A549 treated with RU486 at 1 μM for 4 hours (cell line): ENCODE measurements at places on chromosomes 7 and 10. TPM values are rescaled to one million over a fixed set of nuclear protein-coding genes. Genes with fewer than 3 reads are reported as not detected.

Gene NDUFA5
- total RNA-seq = 32.4 to 57.7 TPM (median 36.1 TPM) in 5 replicates

Gene TIMM23B
- total RNA-seq = 13.9 to 23.3 TPM (median 18.1 TPM) in 5 replicates

Gene GPR22
- not detected in 5 replicates for total RNA-seq

Gene NPC1L1
- total RNA-seq = 0.05 to 0.14 TPM (median 0.06 TPM) in 5 replicates

Gene TNPO3
- 40.5 to 47.2 TPM (median 44.4 TPM) in 5 replicates for total RNA-seq

Gene NPSR1
- total RNA-seq = not detected in 5 replicates

Gene SLC16A9
- total RNA-seq = 0.05 to 0.09 TPM (median 0.08 TPM) in 4 of 5 replicates, not detected in the other

Gene TACR2
- total RNA-seq = 0.07 to 0.19 TPM (median 0.16 TPM) in 5 replicates

Gene CFAP46
- 1.1 to 1.8 TPM (median 1.3 TPM) in 5 replicates for total RNA-seq

Gene LRRC61
- 0.12 to 0.19 TPM (median 0.17 TPM) in 3 of 5 replicates, not detected in the others for total RNA-seq

Gene C10orf67
- 0.03 to 0.24 TPM (median 0.13 TPM) in 4 of 5 replicates, not detected in the other for total RNA-seq

Gene HSPB1
- total RNA-seq = 655 to 1,187 TPM (median 1,093 TPM) in 5 replicates

Gene ZNF438
- 1.5 to 2.1 TPM (median 1.7 TPM) in 5 replicates for total RNA-seq

Gene PRKCQ
- 4.1 to 5.4 TPM (median 4.5 TPM) in 5 replicates for total RNA-seq

Gene ANKRD1
- 5.3 to 8.7 TPM (median 7.9 TPM) in 5 replicates for total RNA-seq

Gene RAPGEF5
- total RNA-seq = 0.05 to 0.22 TPM (median 0.11 TPM) in 5 replicates

Gene HSPA12A
- 9.3 to 13.0 TPM (median 12.2 TPM) in 5 replicates for total RNA-seq

Gene UFSP1
- 3.5 to 7.4 TPM (median 5.7 TPM) in 5 replicates for total RNA-seq

Gene STEAP4
- total RNA-seq = 0.03 TPM in 1 of 5 replicates, not detected in the others

Gene FGFBP3
- 1.8 to 3.1 TPM (median 2.7 TPM) in 5 replicates for total RNA-seq

Gene SPDYE11
- total RNA-seq = not detected in 5 replicates

Gene MAGI2
- 0.16 to 0.51 TPM (median 0.36 TPM) in 5 replicates for total RNA-seq

Gene SPDYE2
- total RNA-seq = not detected in 5 replicates

Gene KIAA1217
- 2.3 to 2.8 TPM (median 2.6 TPM) in 5 replicates for total RNA-seq

Gene SEMA3D
- 0.03 to 0.09 TPM in 2 of 5 replicates, not detected in the others for total RNA-seq

Gene GTF2IRD2
- total RNA-seq = 3.4 to 6.2 TPM (median 5.5 TPM) in 5 replicates

Gene PKD1L1
- total RNA-seq = 0.05 to 0.62 TPM (median 0.10 TPM) in 5 replicates

Gene SLC13A1
- total RNA-seq = not detected in 5 replicates

Gene TRIM4
- total RNA-seq = 20.5 to 27.9 TPM (median 26.3 TPM) in 5 replicates

Gene TMEM130
- total RNA-seq = 0.30 to 0.54 TPM (median 0.39 TPM) in 5 replicates

Gene IFIT1B
- not detected in 5 replicates for total RNA-seq

Gene INTS15
- 20.5 to 28.9 TPM (median 25.1 TPM) in 5 replicates for total RNA-seq

Gene NUPR2
- total RNA-seq = not detected in 5 replicates

Gene ADCY1
- total RNA-seq = 1.3 to 2.7 TPM (median 2.2 TPM) in 5 replicates
